ENCODE measurements at places on chromosomes 11 and 22.
A peak's percentile ranks its signal among the peaks of the same experiment; 100 is the strongest.

DNA sequence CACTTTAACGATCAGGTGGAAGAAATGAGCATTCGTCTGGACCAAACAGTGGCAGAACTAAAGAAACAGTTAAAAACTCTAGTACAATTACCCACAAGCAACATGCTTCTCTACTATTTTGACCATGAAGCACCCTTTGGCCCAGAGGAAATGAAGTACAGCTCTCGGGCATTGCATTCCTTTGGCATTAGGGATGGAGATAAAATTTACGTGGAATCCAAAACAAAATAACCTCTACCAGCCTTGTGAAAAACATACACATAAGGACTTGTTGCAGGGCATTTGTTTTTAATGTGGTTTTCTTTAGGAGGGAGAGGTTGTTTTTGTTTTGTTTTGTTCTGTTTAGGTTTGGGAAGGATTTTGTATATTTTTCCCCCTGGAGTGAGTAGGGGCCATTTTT lies 14.2 kb upstream of the TECTA start:
- H3K27me3 ChIP-seq, result no peaks in the 10 kb centered on the region
- peaks cover 4% of the 10 kb centered on the region for H3K4me1 ChIP-seq
- peaks cover 7% of the 10 kb centered on the region for H3K36me3 ChIP-seq
- H3K27ac ChIP-seq, result no peak overlapping the region

DNA sequence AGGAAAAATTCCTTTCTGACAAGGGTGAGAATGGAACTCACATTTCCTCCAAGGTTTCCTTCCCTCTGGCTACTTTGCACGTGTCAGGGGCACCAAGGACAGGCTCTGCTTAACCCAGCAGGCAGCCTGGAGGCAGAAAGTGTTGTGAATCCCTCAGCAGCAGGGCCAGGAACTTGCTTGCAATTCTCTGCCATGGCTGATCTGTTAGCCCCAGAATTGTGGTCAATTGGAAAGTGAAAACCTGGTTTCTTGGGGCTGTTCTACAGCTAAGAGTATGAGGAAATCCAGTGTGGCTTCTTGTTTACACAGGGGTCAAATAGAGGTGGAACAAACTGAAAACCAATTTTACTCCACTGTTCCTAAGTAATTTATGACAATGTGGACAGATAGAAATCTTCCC lies 38.3 kb upstream of the CEP295 start:
- no peaks in the 10 kb centered on the region for H3K36me3 ChIP-seq
- no peak for DNase-seq
- H3K4me3 ChIP-seq, result no peak overlapping the region
- H3K4me1 ChIP-seq, result no peaks in the 10 kb centered on the region

DNA sequence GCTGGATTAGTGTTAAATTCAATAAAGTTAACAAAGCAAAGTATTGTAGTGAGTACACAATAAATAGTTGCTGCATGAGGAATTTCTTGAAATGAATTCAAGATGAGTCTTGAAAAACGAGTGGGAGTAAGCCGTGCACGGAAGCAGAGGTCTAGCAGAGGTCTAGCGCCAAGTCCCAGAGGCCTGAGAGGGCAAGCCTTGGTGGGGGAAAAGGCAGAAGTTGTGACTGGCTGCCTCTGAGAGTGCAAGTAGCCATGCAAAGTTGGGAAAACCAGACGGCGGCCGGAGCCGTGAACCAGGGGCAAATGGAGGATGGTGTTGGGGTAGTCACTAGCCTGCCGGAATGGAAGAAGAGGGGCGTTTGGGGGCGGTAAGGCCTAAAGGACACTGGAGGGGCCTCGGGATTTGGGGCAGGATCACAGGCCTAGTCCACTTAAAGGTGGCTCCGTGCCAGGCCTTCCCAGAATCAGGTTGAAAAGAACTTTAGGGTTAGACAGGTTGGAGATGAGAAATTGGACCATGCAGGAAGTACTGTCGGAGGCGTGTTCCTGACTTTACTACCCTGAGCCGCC lies 379 bp upstream of the SLC3A2 start:
- no peak for DNase-seq
- peak overlapping the region; percentile 100 for H3K27ac ChIP-seq

- H3K36me3 ChIP-seq, result peaks cover 18% of the 10 kb centered on the region
- peaks cover 10% of the 10 kb centered on the region for H3K4me1 ChIP-seq
- peak overlapping the region; percentile 71 for H3K27ac ChIP-seq
- DNase-seq, result peak; percentile 64
- H3K27me3 ChIP-seq, result no peaks in the 10 kb centered on the region
Measured at GRCh38 chr11:1889224-1889930, 2.3 kb downstream of the PRR33 start.

GRCh38 chr11:57785072-57785471 lies 23.5 kb downstream of the CTNND1 start:
- H3K4me3 ChIP-seq, result no peak overlapping the region
- peaks cover 25% of the 10 kb centered on the region for H3K4me1 ChIP-seq
- no peaks in the 10 kb centered on the region for H3K36me3 ChIP-seq
- no peak for DNase-seq

GRCh38 chr11:71145368-71145767 lies 107.0 kb downstream of the SHANK2 start:
- DNase-seq, result no peak
- H3K4me1 ChIP-seq, result no peaks in the 10 kb centered on the region
- H3K27me3 ChIP-seq, result no peaks in the 10 kb centered on the region
- H3K4me3 ChIP-seq, result no peak overlapping the region

GRCh38 chr22:49512487-49513165 lies 315.0 kb downstream of the BRD1 start:
- DNase-seq, result no peak
- H3K27ac ChIP-seq, result no peak overlapping the region
- peaks cover 3% of the 10 kb centered on the region for H3K27me3 ChIP-seq
- H3K4me1 ChIP-seq, result no peaks in the 10 kb centered on the region
- H3K4me3 ChIP-seq, result no peak overlapping the region

GRCh38 chr11:34732831-34733230 lies 111.9 kb downstream of the EHF start:
- peaks cover 6% of the 10 kb centered on the region for H3K27me3 ChIP-seq
- no peak for DNase-seq
- H3K4me3 ChIP-seq, result no peak overlapping the region

DNA sequence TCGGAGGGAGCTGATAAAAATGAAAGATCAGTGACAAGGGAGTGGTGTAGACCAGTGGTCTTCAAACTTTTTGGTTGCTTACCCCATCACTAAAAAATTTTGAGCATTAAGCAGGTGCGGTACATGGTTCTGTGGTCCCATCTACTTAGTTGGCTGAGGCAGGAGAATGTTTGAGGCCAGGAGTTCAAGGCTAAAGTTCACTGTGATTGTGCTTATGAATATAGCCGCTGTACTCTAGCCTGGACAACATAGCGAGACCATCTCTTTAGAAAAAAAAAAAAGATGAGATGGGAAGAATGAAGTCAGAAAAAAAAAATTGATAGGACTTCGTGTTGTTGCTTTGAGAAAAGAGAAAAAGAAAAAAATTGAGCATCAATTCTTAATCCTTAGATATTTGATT lies 7.8 kb downstream of the MTMR3 start:
- DNase-seq, result no peak
- no peaks in the 10 kb centered on the region for H3K4me1 ChIP-seq
- no peak overlapping the region for H3K4me3 ChIP-seq
- H3K27ac ChIP-seq, result no peak overlapping the region
